ENCODE measurements at places on chromosomes 6 and 20.

- DNase-seq: no peak
Observed at GRCh38 chr20:1060985-1061384, 57.4 kb upstream of the PSMF1 start.

DNA sequence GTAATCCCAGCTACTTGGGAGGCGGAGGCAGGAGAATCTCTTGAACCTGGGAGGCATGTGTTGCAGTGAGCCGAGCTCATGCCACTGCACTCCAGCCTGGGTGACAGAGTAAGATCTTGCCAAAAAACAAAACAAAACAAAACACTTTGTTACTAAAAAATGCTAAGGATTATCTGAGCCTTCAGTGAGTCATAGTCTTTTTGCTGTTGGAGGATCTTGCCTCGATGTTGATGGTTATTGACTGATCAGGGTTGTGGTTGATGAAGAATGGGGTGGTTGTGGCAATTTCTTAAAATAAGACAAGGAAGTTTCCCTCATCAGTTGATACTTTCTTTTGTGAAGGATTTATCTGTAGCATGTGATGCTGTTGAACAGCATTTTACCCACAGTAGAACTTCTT, 196.8 kb upstream of the HDDC2 start:
- no peak for DNase-seq

DNA sequence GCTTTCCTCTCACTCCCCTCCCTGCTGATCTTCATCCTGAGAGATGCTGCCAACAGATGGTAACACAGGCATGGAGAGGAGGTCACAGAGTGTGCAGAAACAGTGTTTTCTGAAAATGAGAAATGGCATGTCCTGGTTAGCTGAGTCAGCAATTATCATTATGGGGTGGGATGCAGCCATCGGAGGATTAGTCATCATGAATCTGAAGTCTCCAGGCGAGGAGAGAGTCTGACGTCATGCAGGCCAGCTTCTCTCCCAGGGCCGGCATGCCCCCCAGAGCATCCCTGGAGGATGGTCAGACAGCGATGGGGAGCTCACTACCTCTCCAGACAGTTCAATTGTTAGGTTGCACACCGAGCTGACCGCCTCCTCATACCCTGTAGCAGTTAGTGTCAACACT, 4.7 kb upstream of the GTSF1L start:
- peak; percentile 63 for DNase-seq

DNA sequence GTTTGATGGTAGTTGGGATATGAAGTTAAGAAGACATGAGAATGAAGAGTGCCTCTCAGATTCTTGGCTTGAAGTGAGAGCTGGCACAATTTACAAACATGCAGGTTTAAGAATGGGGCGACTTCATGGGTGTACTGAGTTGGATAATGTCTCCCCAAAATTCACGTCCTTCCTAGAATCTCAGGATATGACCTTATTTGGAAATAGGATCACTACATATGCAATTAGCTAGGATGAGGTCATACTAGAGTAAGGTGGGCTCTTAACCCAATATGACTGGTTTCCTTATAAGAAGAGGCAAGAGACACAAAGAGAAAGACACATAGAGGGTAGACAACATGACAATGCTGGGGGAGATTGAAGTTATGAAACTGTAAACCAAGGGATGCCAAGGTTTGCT, 5.2 kb downstream of the PKIB start:
- DNase-seq: no peak

DNA sequence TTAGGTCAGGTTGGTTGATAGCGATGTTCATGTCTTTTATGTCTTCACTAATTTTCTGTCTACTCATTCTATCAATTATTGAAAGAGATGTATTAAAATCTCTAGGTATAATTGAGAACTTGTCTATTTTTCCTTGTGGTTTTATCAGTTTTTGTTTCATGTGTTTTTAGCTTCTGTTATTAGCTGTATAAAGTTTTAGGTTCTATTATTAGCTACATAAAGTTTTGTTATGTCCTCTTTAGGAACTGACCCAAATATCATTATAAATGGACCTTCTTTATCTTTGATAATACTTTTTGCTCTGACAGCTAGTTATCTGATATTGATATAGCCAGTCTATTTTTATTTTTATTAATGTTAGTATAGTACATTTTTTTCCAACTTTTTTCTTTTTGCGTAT, 92.4 kb upstream of the TMEM170B start:
- no peak for DNase-seq

DNA sequence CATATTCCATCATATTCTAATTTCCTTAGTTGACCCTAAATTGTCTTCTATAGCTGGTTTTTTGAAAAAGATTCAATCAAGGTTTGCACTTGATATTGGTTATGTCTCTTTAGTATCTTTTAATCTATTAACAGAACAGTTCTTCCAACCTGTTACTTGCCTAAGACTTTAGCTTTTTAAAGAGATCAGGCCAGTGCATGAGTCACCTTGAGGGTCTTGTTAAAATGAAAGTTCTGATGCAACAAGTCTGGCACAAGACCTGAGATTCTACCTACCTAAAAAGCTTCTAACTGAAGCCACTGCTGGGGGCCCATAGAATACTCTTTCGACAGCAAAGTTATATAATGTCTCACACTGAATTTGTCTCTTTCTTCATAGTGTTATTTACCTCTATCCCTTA, 3.2 kb downstream of the USP45 start:
- DNase-seq: peak; percentile 44

GRCh38 chr6:12916006-12916405, 199.4 kb downstream of the PHACTR1 start:
- no peak for DNase-seq

DNA sequence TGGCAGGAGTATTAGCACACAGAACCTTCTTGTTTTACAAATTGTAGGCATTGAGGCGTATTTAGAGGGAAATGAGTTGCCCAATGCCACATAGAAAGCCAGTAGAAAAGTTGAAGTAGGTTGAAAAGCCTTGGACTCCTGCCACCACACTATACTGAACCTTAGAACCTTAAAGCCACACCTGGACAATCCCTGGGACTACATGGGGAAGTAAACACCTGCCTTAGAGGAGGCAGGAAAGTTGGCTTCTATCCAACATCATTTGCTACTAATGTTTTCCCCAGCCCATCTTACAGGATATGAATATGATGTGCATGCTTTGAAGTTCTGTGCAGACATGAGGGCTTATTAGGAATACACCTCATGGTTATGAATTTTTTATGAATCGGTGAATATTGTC, 5.3 kb upstream of the EPPIN start:
- DNase-seq: no peak

DNA sequence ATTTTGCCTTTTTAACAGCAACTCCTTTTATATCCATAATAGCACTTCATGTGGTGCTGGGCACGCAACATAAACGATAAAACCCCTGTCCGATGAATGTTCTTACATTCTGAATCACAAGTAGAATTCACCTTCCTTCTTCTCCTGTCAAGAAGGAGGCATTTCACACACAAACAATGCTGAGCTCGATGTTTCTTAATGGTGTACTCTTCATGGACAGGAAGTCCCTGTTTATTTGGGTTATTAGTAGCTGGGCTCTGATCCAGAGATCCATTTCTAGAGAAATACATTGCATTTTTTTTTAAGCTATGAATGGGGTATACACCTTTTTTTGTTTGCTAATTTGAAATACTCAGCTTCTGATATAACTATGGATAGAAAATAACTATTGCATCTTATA, 82.4 kb downstream of the PPP1R3G start:
- DNase-seq: no peak

GRCh38 chr20:24837781-24838450, 111.2 kb upstream of the CST7 start:
- DNase-seq: no peak

- peak; percentile 38 for DNase-seq
Observed at GRCh38 chr20:46230801-46231282, 77.5 kb downstream of the CDH22 start.

GRCh38 chr6:3813150-3813780, 35.9 kb upstream of the FAM50B start:
- DNase-seq: peak; percentile 41

DNA sequence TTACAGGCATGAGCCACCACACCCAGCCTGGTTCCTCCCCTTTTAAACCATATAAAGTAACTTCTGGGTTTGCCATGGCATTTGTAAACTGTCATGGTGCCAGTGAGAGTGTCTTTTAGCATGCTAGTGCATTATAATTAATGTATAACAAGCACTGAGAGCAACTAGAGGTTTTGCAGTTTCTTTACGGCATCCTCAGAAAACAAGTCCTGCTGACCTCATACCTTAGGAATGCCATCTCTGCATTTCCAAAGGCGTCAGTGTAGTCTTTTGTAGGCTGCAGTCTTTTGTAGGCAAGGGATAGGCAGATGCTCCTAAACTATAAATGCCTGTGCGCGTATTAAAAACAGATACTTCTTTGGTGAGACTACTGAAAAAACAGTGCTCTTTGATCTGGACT, 75.0 kb upstream of the EZR start:
- DNase-seq: peak; percentile 84

- DNase-seq: no peak
Observed at GRCh38 chr6:76495909-76496308, 423.4 kb upstream of the IMPG1 start.

DNA sequence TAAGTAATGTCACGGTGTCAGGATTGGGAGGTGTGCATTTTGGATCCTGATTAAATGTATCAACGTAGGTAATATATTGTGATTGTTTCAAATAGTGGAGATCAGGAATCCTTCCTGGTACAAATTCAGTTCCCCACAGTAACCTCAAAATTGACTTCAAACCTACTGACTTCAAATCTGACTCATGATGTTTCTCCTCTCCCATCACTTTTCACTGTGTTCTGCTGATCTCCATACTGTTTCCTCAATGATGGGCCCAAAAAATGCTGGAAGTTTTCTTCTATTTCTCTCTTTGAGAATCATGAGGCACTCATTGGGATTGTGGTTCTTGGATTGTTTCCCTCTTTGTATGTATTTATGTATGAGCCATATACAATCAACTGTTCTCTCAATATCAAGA, 35.9 kb downstream of the LAMA2 start:
- DNase-seq: no peak

GRCh38 chr6:143745166-143746133, 67.7 kb downstream of the PHACTR2 start:
- DNase-seq: peak; percentile 79

DNA sequence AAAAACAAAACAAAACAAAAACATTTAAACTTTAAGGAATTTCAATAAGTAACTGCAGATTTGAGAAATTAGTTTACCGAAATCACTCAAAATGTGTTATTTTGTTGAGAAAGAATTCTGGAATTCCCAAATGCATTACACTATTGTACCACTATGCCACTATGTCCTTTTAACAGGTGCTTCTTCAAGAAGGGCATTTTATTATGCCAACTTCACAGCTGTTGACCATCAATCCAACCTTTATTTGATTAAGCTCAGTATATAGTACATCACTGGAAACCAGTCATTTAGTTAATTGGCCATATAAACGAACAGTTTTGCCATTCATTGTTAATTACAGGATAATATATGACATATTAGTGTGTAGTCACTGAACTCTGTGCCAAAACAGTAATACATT, 221.7 kb downstream of the ARHGAP18 start:
- no peak for DNase-seq

- DNase-seq: peak; percentile 61
Observed at GRCh38 chr6:161169696-161170095, 104.2 kb downstream of the AGPAT4 start.

DNA sequence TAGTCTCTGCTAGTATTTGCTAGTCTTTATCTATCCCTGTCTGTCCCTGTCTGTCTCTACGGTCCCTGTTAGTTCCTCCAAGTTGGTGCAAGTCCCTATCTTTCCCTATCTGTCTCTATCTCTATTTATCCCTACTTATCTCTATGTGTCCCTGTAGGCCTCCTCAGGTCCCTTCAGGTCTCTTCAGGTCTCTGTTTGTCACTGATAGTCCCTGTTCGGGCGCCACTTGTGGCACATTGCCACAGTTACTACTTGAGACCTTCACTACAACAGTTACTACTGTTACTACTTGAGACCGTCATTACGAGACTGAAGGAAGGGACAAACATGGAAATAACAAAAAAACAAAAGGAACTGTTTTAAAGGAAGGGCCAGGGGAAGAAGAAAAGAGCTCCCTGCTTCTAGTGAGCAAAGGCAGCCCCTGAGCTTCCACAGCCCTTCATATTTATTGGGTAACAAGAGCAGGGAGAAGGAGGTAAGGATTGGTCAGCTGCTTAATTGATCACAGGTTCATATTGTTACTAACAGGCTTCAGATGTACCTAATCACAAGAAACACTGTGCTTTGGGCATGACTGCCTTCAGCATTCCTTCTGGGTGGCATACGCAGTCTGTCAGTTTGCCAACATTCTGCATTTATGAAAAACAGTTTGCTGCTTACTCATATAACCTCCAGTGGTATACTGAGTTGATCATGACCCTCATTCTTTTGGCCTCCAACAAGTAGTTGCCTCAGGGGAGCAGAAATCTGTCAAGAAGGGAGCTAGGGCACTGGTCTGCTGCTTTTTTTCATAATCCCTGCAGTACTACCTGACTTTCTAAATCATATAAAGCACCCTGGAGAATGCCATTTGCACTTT, 8.4 kb downstream of the EPB41L2 start:
- DNase-seq: no peak

GRCh38 chr6:151656392-151656791, 151.1 kb upstream of the ESR1 start:
- no peak for DNase-seq

DNA sequence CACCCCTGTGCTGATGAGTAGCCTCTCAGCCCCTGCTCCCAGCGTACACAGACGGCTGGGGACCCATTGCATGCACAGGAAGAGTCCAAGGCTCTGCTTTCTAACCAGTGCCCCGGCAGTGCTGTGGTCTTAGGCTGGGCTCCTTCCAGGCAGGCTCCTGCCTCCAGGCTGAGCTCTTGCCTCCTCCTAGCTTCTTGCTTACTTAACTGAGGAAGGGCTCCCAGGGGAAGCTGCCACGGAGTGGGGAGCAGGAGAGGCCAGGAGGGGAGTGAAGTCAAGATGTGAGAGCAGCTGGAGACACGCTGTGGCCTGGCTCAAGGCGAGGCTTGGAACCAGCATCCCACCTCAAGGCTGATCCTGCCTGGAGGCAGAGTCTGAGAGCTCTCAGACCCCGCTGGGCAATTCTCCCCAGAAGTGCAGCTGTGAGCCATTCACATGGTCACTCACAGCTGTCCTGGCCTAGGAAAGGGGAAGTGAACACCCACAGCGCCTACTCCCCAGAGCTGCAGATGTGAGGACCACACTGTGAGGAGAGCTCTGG, 141.0 kb downstream of the TBXT start:
- no peak for DNase-seq

- DNase-seq: peak; percentile 3
Observed at GRCh38 chr20:23509247-23509913, 18.5 kb downstream of the CST8 start.

- DNase-seq: no peak
Observed at GRCh38 chr6:83849127-83849526, 4.0 kb upstream of the RIPPLY2 start.

- no peak for DNase-seq
Observed at GRCh38 chr20:10462516-10462915, 27.4 kb downstream of the SLX4IP start.

DNA sequence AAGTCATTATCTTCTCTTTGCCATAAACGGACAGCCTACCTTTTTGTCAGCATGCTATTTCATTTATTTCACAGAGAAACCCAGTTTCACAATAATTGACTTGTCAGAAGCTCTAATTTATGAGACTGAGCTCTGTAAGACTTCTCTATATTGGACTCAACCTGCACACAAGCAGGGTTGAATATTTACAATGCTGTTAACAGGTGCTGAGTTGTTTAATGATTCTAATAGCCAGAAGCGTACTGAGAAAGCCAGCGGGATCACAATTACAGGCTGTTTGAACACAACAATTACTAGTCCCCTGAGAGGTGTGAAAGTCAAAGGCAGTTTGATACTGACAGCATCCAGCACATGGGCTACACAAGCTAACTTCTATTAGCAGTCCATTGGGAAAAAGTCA, 128.2 kb upstream of the SIM1 start:
- DNase-seq: peak; percentile 17

- no peak for DNase-seq
Observed at GRCh38 chr6:106922626-106923025, 51.9 kb downstream of the CD24 start.

Data from fibroblast of villous mesenchyme (primary cell).